ENCODE measurements at places on chromosomes 3 and 15.

GRCh38 chr15:71104636-71105035, 10.6 kb upstream of the THSD4 start:
- DNase-seq, result no peak

- DNase-seq, result no peak
Measured at GRCh38 chr15:78396976-78397375, 41.0 kb upstream of the IREB2 start.

DNA sequence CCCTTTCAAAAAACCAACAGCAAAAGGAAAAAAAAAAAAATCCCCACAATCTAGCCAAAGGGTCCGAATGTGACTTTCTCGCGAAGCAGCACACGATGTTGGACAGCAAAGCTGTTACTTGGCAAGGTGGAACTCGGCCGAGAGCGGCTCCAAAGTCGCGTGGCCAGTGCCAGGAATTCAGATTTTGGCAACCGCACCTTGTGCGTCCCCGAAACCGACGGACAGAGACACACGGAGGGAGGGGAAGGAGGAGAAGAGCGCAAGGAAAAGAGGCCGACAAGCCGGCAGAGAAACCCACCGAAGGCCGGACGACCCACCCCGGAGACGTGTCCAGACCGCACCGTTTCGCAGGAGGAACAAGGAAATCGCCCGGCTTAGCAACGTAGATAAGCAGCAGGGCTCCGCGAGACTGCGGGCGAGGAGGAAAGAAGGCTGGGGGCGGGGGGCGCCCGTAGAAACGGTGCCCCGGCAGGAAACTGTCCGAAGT, 517.3 kb downstream of the MECOM start:
- no peak for DNase-seq

- DNase-seq, result no peak
Measured at GRCh38 chr15:69543681-69544364, 91.2 kb downstream of the RPLP1 start.

DNA sequence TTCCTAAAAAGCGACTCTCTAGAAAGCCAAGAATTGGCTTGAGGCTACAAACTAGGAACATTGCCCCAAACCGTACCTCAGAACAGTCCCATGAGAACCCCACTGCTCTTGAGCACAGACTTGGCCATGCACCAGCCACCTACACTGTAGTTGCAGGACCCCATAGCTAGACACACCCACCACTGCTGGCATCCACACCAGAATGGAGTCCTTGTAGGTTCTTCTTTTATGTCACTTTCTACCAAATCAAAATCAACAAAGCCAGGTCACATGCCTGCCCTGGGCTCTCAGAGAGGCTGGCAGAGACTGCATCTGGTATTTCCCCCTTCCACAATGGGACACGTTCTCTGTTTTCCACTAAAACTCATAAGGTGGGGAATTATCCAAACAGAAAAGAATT, 290.5 kb downstream of the SHOX2 start:
- no peak for DNase-seq

GRCh38 chr3:150911771-150912170, 6.5 kb upstream of the MINDY4B start:
- no peak for DNase-seq

DNA sequence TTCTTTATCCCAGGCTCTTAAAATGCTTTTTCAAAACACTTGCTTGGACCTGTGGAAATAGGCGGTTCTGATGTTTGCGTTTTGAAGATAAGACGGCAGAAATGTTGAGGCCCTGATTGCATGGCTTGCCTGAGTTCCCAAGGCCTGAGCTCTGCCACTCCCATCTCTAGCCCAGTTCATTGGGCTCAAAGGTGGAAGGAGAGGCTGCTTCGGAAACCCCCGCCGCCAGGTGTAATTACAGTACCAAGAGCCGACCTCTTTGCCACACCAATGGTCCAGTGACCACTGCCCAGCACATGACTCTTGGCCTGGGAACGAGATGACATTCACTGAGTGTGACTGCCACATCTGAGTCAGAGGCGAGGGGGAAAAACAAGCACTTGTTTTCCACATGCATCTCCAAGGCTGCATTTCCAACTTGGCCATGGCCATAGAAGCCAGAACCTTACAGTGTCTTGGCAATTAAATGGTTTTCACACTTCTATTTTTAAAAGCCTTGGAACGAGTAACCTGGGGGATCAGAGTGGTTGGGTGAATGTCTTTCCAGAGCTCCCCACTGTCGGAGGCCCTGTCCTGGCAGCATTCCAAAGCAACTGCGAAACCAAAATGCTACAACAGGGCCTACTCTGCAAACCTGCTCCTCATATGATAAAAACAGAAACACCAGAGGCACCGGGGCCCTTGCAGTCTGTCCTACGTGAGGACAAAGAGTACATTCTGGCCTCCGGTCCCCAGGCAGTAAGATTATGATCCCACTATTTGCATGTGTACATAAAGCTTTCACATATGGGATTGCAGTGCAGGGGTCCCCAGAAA, 63.8 kb upstream of the CGNL1 start:
- no peak for DNase-seq

DNA sequence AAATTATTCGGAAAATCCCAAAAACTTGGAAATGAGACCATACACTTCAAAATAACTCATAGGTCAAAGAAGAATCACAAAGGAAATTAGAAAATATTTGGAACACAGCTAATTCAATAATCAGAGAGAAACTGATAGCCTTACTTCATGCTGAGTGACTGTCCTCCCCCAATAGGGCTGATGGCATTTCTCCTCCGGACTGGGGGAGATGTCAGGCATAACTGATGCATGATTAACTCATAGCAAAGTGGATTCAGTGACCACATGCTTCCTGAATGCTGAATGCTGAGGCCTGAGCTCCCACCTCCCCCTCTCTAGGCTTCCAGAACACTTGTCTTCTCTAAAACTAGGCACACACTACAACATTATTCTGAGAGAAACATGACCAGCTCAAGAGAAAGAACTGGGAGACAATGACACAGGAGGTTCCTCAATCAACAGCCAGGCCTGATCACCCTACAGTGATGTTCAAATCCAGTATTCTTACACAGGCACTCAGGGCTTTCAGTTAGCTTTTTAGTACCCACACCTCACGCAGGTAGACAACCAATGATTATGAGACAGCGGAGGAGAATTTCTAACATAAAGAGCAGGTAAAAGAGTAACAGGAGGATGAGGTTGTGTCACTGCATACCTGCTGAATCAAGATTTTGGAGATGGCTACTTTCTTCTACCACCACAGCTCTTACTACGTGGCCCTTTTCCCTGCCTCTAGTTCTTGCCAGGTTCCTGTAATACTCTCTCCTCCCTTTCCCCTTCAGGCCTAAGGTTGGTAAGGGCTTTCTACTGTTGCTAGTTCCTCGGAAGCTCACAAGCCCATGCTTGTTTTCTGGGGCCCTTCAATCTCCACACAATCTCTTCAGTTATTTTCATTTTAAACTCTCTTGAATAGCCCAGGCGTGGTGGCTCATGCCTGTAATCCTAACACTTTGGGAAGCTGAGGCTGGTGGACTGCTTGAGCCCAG, 96.1 kb downstream of the FMN1 start:
- no peak for DNase-seq

DNA sequence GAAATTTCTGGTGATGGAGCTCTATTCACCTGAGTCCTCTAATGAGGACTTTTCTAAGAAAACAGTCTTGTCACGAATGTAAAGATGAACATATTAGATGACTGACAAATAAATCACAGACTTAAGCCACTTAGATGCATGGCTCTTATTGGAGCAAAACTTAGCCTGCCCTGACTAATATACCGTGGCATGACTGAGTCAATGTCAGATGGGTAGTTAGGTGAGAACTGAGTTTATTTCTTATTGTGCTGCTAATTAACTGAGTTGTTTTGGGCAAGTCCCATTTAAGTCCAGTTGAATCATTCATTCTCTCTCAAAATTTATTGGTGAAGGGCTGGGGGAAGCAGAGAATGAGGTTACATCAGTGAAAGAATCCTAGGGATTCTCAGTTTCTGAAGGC, 459.8 kb downstream of the MCTP2 start:
- no peak for DNase-seq

GRCh38 chr3:42876401-42876800, 722 bp upstream of the CYP8B1 start:
- no peak for DNase-seq

- DNase-seq, result no peak
Measured at GRCh38 chr3:134376786-134377426, 2.7 kb upstream of the AMOTL2 start.

DNA sequence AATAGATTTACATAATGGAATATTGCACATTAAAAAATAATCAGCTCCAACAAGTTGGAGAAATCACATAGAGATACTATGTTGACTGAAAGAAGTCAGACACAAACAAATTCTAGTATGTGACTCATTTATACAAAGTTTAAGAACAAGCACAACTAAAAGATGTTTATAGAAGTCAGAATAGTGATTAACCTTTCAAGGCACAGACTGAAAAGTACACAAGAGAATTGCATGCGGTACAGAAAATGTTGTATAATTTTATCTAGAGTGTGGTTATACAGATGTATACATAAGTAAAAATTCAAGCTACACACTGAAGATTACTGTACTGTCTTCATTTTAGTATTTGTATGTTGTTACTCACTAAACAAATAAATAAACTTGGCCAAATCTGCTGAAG, 19.3 kb upstream of the ATOSA start:
- DNase-seq, result no peak

DNA sequence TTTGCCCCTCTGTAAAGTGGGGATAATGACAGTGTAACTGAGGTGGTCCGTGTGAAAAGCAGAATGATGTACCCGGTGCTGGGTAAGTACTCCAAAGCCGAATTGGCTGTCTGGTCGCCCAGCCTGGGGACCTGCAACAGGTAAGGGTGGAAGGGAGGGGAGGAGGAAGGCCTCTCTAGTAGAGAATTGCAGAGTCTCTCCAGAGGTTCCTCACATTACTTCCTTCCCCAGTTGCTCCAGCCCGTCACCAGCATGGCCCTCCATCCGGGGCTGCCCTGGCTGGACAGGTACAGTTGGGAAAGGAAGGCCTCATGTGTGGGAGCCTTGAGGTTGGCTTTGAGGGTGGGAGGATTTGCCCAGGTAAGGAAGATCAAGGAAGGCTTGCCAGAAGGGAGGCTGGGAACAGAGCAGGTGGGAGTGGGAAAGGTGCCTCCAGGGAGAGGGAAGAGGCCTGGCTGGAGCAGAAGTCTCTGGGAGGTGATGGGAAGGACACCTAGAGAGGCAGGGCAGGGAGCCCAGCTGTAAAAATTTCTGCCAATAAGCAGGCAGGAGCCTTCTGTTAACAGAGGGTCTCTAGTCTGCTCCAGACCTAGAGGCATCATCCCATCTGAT, 1.7 kb upstream of the PSTPIP1 start:
- no peak for DNase-seq

- no peak for DNase-seq
Measured at GRCh38 chr3:130971208-130971607, 55.4 kb downstream of the ASTE1 start.

DNA sequence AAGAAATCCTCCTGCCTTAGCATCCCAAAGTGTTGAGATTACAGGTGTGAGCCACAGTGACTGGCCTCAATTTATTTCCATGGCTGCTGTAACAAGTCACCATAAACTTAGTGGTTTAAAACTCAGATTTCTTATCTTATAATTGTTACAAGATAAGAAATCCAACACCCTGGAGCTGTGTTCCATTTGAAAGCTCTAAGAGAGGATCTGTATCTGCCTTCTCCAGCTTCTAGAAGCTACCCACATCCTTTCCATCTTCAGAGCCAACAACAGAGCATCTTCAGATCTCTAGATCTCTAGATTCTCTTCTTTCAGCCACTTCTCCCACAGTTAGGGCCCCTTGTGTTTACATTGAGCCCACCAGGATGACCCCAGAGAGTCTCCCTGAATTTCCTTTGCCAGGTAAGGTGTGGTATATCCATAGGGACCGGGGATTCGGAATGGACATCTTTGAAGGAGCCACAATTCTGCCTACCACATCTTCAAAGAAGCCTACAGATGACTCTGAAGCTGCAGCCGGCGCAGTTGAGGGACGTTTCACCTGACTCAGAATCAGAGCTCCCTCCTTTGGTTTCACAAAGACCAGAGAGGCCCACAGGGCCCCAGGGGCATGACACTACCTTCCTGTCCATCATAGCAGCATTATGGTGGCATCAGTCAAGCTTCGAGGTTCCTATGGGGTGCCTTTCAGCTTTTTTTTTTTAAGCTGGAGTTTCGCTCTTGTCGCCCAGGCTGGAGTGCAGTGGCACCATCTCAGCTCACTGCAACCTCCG, 87.0 kb upstream of the IGF1R start:
- no peak for DNase-seq

GRCh38 chr3:129460155-129460554, 20.1 kb downstream of the IFT122 start:
- no peak for DNase-seq

- DNase-seq, result no peak
Measured at GRCh38 chr15:38069511-38070011, 135.1 kb downstream of the TMCO5A start.

GRCh38 chr15:62888623-62889022, 153.9 kb upstream of the TPM1 start:
- no peak for DNase-seq

DNA sequence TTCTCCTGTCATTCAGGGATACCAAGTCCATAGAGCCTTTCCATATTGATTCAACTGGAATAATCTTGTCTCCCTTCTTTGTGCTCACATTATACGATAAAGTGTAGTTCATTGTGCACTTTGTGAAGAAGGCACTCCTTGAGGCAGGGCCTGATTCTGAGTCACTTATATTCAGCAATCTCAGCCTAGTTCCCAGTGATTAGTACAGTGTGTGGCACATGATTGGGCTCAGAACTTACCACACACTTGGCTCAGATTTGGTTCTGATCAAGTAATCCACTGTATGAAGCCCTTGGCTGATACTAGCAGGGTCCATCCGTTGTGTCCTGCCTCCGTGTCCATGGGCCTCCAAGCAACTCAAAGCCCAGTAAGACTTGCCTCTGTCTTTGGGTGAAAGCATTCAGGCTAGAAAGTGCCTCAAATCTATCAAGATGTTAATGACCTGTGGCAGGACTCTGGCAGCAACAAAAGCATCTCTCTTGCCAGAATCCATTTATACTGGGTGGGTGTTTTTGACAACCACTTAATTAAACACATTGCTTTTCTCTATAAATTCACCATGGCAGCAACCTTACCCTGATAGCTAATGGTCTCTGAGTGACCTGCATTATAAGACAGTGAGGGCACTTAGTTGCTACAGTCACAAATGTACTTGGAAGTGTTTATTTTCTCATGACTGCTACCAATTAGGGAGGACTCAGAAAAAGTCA, 51.3 kb downstream of the TPRG1 start:
- DNase-seq, result no peak

DNA sequence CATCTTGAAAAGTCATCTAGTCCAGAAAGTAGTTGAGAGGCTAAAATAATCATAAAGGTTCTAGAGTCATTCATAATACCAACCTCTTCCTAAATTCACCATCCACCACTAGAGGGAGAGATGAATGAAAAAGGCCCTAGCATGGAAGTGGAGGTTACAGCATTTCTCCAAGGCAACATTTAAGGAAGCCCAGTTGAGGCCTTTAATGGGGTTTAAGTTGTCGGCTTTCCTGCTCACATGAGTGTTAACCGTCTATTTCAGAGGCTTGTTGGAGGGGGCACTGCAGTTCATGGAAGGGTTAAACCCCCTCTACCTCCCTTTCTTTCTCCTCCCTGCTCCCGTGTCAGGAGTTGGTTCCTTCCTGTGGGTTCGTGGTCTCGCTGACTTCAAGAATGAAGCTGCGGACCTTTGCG, 3.8 kb upstream of the SLCO3A1 start:
- no peak for DNase-seq
